MG63 (cell line): ENCODE measurements at places on chromosomes 16 and 17. TPM values are rescaled to one million over a fixed set of nuclear protein-coding genes. Genes with fewer than 3 reads are reported as not detected.

The CXCL16 gene
- 1.8 and 3.7 TPM in 2 replicates for total RNA-seq

The SGCA gene
- 1.1 TPM in 1 of 2 replicates, not detected in the other for total RNA-seq

The MMP28 gene
- total RNA-seq: not detected in 2 replicates

- peak; percentile 23 for DNase-seq
Measured at GRCh38 chr17:2122641-2123302, 67.9 kb downstream of the HIC1 start.

DNA sequence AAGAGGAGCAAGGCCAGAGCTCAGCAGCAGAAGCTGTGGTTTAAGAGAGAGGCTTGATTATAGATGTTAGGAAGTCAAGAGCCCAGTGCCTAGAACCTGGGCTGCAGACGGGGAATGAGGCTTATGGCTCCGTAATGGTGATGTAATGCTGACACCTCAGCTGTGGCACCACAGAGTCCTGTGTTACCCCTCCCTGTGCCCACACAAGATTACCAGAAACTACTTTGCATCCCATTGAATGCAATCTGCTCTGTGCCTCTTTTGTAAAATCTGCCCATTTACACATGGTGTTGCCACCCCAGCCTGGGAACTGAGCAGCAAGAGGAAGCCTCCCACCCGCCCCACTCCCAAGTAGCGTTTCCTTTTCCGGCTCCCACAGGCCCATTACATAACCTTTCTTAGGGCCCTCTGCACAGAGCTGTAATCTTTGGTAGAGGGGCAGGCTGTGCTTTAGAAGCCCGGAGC lies 57.0 kb downstream of the PITPNC1 start:
- DNase-seq: no peak

DNA sequence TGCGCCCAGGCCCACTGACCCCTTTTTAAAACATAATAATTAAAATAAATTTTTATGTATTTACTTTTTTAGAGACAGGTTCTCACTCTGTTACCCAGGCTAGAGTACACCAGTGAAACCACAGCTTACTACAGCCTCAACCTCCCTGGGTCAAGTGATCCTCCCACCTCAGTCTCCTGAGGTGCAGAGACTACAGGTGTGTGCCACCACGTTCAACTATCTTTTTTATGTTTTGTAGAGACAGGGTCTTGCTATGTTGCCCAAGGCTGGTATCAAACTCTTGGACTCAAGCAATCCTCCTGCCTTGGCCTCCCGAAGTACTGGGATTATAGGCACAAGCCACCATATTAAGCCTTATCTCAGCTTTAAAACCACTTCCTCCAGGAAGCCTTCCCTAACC lies 56.1 kb upstream of the BCAR1 start:
- no peak for DNase-seq

- no peak for DNase-seq
Measured at GRCh38 chr17:58783380-58783779, 27.7 kb downstream of the PPM1E start.
